Stomach (tissue), 19 donors: ENCODE measurements at places on chromosomes 13 and 19.

DNA sequence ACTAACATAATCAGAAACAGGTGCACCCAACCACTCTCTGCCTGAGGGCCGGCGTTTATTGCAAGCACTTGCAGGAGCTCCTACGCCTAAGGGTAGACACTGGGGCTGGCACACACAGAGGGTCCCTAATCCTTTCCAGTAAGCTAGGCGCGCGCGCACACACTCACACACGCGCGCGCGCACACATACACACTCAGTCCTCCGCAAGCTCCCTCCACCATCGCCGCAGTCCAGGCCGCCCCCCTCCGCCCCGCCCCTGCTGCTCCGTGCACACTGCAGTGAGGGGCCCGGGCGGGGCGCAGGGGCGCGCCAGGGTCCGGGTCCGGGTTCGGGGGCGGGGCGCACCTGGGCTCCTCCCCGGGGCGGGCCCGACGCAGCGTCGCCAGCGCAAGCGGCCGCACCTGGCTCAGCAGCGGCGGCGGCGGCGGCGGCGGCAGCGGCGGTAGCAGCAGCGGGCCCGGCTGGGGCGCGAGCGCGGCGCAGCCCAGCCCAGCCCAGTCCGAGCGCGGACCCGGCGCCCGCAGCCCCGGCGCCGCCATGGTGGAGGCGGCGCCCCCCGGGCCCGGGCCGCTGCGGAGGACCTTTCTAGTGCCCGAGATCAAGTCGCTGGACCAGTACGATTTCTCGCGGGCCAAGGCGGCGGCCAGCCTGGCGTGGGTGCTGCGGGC is at the start of gene CAMSAP3:
CAMSAP3 (plus strand) TSS at position 398 of the 668 bp plus-strand sequence; CDS start at position 538, 140 bp downstream.
- peak; percentile 91 for DNase-seq

DNA sequence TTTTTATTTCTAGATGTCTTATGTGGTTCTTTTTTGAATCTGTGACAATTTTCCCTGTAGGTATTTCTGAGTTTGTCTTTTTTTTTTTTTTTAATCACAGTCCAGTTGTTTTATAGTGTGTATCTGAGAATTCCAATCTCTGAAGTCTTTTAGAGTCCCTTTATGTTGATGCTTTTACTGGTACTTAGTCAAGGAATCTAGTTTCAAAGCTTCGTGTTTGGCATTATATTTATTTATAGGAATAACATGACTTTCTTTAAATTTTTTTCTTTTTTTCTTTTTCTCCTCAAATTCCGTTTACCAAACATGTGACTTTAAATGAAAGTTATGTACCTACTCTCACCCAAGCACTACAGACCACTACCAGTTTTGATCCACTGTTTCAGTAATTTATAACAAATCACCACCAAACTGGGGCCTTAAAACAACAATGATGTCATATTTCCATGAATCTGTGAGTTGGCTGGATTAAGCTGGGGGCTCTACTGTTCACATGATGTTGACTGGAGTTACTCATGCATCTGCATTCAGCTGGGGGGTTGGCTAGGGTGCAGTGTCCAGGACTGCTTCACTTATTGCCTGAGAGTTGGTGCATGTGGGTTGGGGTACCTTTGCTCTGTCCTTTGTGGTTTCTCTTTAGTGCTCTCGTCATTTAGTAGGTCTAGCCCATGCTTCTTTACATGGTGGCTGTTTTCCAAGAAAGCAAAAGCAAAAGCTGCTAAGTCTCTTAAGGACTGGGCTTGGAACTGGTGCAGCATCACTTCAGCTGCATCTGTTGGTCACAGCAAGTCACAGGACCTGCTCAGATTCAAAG is 22.3 kb downstream of the KCTD4 start:
- peak; percentile 40 for DNase-seq

GRCh38 chr13:50945669-50946068 is 36.1 kb downstream of the RNASEH2B start:
- no peak for DNase-seq

- peak; percentile 72 for DNase-seq
Observed at GRCh38 chr13:44815623-44816022, 173.6 kb downstream of the NUFIP1 start.

GRCh38 chr19:35362261-35363000 is 4.2 kb downstream of the FFAR3 start:
- DNase-seq: no peak

DNA sequence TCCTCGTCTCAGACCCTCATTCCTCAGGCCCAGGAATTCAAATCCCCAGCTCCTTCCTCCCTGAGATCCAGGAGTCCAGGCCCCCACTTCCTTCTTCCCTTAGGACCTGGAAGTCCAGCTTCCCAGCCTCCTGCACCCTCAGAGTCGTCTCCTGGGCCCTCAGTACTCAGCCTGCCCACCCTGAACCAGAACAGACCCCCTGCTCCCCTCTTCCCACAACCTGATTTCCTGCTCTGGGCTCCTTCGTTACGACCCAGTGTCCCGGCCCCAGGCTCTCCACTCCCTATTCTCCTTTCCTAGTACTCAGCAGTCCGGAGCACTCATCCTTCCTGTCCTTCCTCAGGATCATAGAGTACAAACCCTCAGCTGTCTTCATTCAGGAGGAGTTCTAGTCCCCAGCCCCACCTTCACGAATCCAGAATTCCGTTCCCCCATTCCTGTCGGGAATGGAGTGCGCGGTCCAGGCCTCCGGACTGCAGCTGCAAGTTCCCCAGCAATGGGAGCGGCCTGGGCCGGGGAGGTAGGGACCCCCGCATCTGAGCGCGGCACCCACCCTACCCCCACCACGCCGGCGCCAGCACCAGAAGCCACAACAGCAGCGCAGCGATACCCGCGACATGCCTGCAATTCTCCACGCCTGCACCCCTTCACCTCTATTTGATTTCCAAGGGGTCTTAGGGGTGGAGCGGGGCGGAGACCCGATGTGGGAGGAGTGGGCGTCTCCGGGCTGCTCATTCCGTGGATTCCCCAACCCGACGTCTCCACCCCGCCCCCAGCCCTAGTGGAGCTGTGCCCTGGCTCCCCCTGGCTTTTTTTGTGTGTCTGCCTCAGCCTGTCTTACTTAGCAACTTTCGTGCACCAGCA is 12.7 kb downstream of the EGLN2 start:
- DNase-seq: peak; percentile 76

- no peak for DNase-seq
Observed at GRCh38 chr19:18214779-18215433, 11.1 kb upstream of the RAB3A start.

- no peak for DNase-seq
Observed at GRCh38 chr13:67966065-67966464, 735.9 kb upstream of the PCDH9 start.

- no peak for DNase-seq
Observed at GRCh38 chr19:33214596-33214995, 11.1 kb downstream of the SLC7A10 start.
